ENCODE measurements at places on chromosomes 16 and 17.

DNA sequence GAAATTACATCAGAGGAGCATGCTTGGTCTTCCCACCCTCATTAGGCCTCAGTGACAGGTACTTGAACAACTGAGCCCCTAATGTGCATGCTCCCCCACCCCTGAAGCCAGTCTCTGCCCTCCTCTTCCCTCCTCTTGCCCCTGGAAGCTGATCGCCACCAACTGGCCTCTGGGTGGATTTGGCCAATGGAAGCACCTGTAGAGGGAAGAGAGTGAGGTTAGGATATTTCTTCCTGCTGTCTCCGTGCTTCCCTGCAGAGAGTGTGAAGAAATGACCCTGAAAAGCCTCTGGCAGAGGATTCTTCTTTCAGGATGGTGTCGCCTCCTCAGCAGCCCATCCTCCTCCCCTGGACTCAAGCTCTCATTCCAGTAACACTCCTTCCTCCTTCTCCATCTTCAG lies 5.9 kb upstream of the CBLN1 start:
- no peaks in the 10 kb centered on the region for H3K4me1 ChIP-seq
- H3K27me3 ChIP-seq: peaks cover 4% of the 10 kb centered on the region
- no peak for DNase-seq
- no peak overlapping the region for H3K27ac ChIP-seq

GRCh38 chr16:73616166-73616753 lies 568.3 kb upstream of the ZFHX3 start:
- H3K4me1 ChIP-seq: no peaks in the 10 kb centered on the region
- no peak overlapping the region for H3K27ac ChIP-seq
- no peaks in the 10 kb centered on the region for H3K36me3 ChIP-seq
- no peaks in the 10 kb centered on the region for H3K27me3 ChIP-seq
- no peak overlapping the region for H3K4me3 ChIP-seq
- no peak for DNase-seq

DNA sequence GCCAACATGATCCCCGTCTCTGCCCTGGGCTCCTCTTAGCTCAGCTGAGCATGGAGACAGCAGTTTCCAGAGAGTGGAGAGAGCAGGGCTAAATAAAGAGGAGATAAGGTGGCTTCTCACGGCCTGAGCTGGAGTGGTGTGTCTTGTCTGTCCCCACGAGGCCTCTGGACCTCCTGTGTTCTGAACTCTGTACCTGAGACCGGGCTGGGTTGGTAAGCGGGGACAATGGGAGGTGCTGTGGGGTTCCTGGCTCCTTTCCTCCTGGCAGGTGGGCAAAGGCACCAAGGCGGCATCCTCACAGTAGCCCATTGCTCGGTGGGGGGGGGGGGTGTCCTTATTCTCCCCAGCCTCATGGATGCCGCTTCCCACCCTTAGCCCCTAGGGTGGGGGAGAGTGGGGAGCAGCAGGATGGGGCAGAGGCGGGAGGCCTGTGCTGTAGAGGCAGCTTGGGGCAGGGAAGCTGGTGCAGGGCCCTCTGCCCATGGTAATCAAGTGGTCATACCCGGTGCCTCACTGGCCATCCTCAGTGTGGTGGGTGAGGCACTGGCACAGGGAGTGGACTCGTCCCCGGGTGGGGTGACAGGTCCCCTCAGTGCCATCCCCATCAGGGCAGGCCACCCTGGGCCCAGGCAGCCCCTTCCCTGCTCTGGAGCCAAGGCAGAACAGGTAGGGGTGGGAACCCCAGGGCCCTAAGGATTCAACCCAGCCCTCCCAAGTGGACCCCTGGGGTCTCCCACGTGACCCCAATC lies 2.8 kb downstream of the AANAT start:
- no peak overlapping the region for H3K4me3 ChIP-seq
- no peak overlapping the region for H3K27ac ChIP-seq
- no peaks in the 10 kb centered on the region for H3K4me1 ChIP-seq
- H3K36me3 ChIP-seq: peaks cover 7% of the 10 kb centered on the region
- DNase-seq: no peak
- H3K27me3 ChIP-seq: no peaks in the 10 kb centered on the region

GRCh38 chr16:72936408-72936807 lies 111.5 kb downstream of the ZFHX3 start:
- DNase-seq: no peak
- no peaks in the 10 kb centered on the region for H3K4me1 ChIP-seq

GRCh38 chr17:66671156-66671555 lies 163.8 kb upstream of the CACNG5 start:
- no peak overlapping the region for H3K27ac ChIP-seq
- H3K4me1 ChIP-seq: peaks cover 66% of the 10 kb centered on the region
- H3K4me3 ChIP-seq: no peak overlapping the region
- no peaks in the 10 kb centered on the region for H3K36me3 ChIP-seq
- H3K27me3 ChIP-seq: no peaks in the 10 kb centered on the region

DNA sequence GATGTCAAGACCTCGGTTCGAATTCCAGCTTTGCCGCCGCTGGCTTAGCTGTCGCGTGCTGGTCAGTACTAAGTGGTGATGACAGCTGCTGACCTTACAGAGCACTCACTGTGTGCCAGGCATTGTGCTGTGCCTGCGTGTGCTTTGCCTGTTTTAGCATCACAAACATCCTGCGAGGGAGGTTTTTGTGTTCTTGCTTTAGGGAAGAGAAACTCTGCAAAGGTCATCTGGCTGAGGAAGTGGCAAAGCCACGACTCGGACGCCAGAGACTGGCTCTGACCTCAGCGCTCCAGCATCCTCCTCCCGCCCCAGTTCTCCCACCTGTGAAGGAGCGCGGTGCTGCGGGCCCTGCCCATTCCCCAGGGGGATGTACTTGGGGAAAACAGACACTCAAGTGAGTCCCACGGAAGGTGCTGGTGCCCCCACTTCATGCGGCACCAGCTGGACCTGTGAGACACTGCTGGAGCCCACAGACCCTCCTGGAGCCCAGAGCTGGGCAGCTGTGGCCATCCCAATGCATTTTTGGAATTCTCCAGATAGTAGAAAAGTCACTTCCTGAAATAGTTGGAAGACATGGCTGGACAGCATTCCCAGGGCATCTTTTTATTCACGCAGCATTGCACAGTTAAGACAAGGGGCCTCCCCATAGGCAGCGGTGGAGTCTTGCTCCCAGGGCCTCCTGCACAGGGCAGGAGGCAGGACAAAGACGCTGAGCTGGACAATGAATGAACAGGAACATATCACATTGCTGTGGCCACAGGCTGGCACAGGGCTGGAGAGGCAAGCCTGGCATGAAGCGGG lies 20.0 kb upstream of the HERPUD1 start:
- no peak overlapping the region for H3K27ac ChIP-seq
- peaks cover 3% of the 10 kb centered on the region for H3K27me3 ChIP-seq
- no peaks in the 10 kb centered on the region for H3K36me3 ChIP-seq
- H3K4me3 ChIP-seq: no peak overlapping the region
- DNase-seq: no peak

- H3K27me3 ChIP-seq: no peaks in the 10 kb centered on the region
- no peaks in the 10 kb centered on the region for H3K36me3 ChIP-seq
- H3K27ac ChIP-seq: no peak overlapping the region
- no peak overlapping the region for H3K4me3 ChIP-seq
- DNase-seq: no peak
- H3K4me1 ChIP-seq: no peaks in the 10 kb centered on the region
Observed at GRCh38 chr17:29196769-29197515, 16.7 kb upstream of the MYO18A start.

DNA sequence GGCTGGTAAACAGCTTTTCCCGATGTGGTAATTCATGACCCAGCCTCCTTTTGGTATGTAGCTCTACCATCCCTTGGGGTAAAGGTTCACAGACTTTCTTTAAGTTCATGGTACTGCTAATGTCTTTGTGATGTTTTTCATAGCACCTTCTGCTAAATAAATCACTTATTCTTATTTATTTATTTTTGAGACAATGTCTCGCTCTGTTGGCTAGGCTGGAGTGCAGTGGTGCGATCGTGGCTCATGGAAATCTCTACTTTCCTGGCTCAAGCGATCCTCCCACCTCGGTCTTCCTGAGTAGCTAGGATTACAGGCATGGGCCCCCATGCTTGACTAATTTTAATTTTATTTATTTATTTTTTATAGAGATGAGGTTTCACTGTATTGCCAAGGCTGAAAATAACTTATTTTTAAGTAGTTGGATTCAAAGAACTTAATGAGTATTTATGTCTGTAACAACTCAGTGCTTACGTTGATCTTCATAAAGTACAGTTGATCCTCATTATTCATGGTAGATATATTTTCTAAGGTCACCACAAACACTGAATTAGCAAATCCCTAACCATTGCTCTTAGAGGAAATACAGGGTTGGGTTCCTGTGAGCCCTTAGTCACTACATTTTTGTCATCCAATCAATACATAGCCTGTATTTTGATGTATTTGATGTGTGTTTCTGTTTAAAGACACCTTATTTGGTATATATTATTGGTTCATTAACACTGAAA lies 97.1 kb downstream of the SHISA9 start:
- no peak for DNase-seq
- H3K4me1 ChIP-seq: no peaks in the 10 kb centered on the region
- H3K27ac ChIP-seq: no peak overlapping the region
- no peak overlapping the region for H3K4me3 ChIP-seq
- H3K36me3 ChIP-seq: no peaks in the 10 kb centered on the region
- no peaks in the 10 kb centered on the region for H3K27me3 ChIP-seq

DNA sequence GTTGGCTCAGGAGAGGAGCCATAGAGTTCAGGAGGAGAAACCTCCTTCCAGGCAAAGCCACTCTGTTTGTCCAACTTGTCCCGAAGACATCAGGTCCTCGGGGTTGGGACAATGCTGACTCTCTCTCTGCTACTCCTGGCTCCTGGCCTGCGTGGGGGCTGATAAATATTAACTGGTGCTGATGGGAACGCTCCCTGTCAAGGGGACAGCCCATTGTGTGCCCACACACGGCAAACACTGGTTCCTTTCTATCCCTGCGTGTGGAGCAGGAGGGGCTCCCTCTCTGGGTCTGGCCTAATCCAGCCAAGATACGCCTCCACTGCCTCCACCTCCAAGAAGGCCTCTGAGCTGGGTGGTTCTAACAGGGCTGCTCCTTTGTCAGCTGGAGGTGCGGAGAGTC lies 4.4 kb downstream of the KIF19 start:
- no peaks in the 10 kb centered on the region for H3K36me3 ChIP-seq
- no peak overlapping the region for H3K27ac ChIP-seq
- no peak for DNase-seq
- H3K27me3 ChIP-seq: no peaks in the 10 kb centered on the region
- peaks cover 24% of the 10 kb centered on the region for H3K4me1 ChIP-seq

DNA sequence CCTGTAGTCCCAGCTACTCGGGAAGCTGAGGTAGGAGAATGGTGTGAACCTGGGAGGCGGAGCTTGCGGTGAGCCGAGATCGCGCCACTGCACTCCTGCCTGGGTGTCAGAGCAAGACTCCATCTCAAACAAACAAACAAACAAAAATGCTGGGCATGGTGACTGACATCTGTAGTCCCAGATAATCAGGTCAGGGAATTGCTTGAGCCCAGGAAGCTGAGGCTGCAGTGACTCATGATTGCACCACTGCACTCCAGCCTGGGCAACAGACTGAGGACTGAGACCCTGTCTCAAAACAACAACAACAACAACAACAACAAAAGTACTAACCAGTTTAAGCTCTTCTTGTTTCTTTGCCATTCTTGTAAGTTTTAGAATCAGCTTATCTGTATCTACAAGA lies 383.0 kb upstream of the PMFBP1 start:
- H3K27ac ChIP-seq: no peak overlapping the region
- DNase-seq: no peak
- H3K27me3 ChIP-seq: no peaks in the 10 kb centered on the region

- no peaks in the 10 kb centered on the region for H3K27me3 ChIP-seq
- no peaks in the 10 kb centered on the region for H3K36me3 ChIP-seq
- H3K4me3 ChIP-seq: no peak overlapping the region
- no peak overlapping the region for H3K27ac ChIP-seq
- no peak for DNase-seq
Observed at GRCh38 chr17:77315551-77316190, 174.9 kb downstream of the SEC14L1 start.

DNA sequence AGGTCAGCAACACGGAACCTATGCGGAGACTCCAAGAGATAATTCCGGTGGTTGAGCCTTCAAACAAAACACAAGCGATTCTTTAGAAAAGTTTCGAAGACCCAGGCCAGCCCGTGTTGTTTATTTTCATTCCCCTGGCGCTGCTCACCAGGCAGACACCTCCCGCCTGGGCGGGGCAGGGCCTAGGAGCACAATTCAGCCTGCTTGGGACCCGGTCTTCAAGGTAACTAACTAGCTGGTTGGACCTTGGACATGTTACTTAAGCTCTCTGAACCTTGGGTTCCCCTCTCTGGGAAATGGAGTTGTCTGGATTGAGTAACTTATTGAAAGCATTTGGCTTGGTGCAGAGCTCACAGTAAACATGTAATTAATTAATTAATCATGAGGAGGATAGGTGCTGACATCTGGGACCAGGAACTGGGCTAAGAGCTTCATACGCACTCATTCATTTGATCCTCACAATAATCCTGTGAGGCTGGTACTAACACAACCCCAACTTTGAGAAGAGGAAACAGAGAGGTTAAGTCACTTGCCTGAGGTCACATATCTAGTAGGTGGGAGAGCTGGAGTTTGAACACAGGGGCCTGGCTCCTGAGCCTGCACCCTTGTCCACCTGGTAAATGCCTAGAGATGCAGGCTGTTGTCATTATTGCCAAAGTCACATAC lies 125.3 kb upstream of the SMURF2 start:
- H3K4me1 ChIP-seq: no peaks in the 10 kb centered on the region
- H3K27ac ChIP-seq: no peak overlapping the region
- DNase-seq: no peak
- no peak overlapping the region for H3K4me3 ChIP-seq

- H3K36me3 ChIP-seq: no peaks in the 10 kb centered on the region
- H3K27ac ChIP-seq: no peak overlapping the region
- H3K27me3 ChIP-seq: no peaks in the 10 kb centered on the region
- H3K4me3 ChIP-seq: no peak overlapping the region
Observed at GRCh38 chr17:44795421-44795820, 34.7 kb downstream of the GJC1 start.

DNA sequence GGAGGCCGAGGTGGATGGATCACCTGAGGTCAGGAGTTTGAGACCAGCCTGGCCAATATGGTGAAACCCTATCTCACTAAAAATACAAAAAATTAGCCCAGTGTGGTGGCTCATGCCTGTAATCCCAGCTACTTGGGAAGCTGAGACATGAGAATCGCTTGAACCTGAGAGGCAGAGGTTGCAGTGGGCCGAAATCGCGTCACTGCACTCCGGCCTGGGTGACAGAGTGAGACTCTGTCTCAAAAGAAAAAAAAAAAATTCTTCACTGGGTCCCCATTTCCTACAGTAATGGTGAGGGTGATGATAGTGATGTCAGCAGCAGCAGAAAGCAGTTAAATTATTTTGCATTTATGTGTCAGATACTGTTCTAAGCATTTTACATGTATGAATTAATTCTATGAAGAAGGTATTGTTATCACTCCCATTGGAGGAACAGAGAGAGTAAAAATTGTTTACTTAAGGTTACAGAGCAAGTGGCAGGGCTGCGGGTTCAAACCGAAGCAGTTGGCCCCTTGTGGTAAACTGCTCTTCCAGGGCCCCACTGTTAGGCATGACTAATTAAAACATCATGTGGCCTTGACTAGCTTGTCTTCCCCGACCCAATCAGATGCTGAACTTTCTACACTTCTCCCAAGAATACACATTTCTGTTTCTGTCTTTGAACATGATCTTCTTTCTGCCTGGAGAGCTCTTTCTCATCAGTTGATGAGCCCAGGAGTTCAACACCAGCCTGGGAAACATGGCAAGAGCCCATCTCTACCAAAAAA lies 45.8 kb downstream of the STAT3 start:
- H3K4me1 ChIP-seq: peaks cover 27% of the 10 kb centered on the region
- H3K27ac ChIP-seq: no peak overlapping the region
- peaks cover 19% of the 10 kb centered on the region for H3K36me3 ChIP-seq

- no peak for DNase-seq
- no peak overlapping the region for H3K4me3 ChIP-seq
- H3K27me3 ChIP-seq: peaks cover 3% of the 10 kb centered on the region
- H3K36me3 ChIP-seq: no peaks in the 10 kb centered on the region
- H3K27ac ChIP-seq: no peak overlapping the region
Observed at GRCh38 chr16:87531418-87531817, 38.6 kb upstream of the ZCCHC14 start.
